T-helper 1 cell treated with Interleukin-12 subunit alpha and Interleukin-12 subunit beta and Interleukin-4 antibody, amounts not matched to agents 30 ng/mL and 1 ng/mL, for 36 hours (primary cell): ENCODE measurements at places on chromosomes 5 and 9. TPM values are rescaled to one million over a fixed set of nuclear protein-coding genes. Genes with fewer than 3 reads are reported as not detected.

RAI14 gene
- 0.71 and 0.88 TPM in 2 replicates for total RNA-seq

MRPL22 gene
- total RNA-seq: 51.9 and 60.5 TPM in 2 replicates

SPINK4 gene
- total RNA-seq: not detected in 2 replicates

ACTBL2 gene
- total RNA-seq: not detected in 2 replicates

CDX1 gene
- total RNA-seq: not detected in 2 replicates

OGN gene
- total RNA-seq: 0.15 TPM in 1 of 2 replicates, not detected in the other

IGIP gene
- 3.9 and 4.0 TPM in 2 replicates for total RNA-seq

HRCT1 gene
- not detected in 2 replicates for total RNA-seq

CBY3 gene
- total RNA-seq: not detected in 2 replicates

GPX8 gene
- total RNA-seq: not detected in 2 replicates

ENG gene
- total RNA-seq: 20.6 and 24.1 TPM in 2 replicates

RAB3C gene
- not detected in 2 replicates for total RNA-seq

FAM78A gene
- total RNA-seq: 102 and 105 TPM in 2 replicates

PRUNE2 gene
- total RNA-seq: 0.83 and 1.6 TPM in 2 replicates

PCDHB13 gene
- not detected in 2 replicates for total RNA-seq

TMEM141 gene
- total RNA-seq: 39.2 and 41.2 TPM in 2 replicates

TRIM36 gene
- 0.39 TPM in 1 of 2 replicates, not detected in the other for total RNA-seq

SMIM33 gene
- total RNA-seq: 0.54 and 0.68 TPM in 2 replicates

KYAT1 gene
- 13.9 and 14.9 TPM in 2 replicates for total RNA-seq

INSYN2B gene
- total RNA-seq: not detected in 2 replicates

PLGRKT gene
- total RNA-seq: 39.3 and 41.4 TPM in 2 replicates

SNCB gene
- not detected in 2 replicates for total RNA-seq

CNTFR gene
- total RNA-seq: not detected in 2 replicates

FAM151B gene
- 0.22 TPM in 1 of 2 replicates, not detected in the other for total RNA-seq

TUSC1 gene
- total RNA-seq: 0.29 and 0.32 TPM in 2 replicates

SH3TC2 gene
- total RNA-seq: not detected in 2 replicates

MYORG gene
- 1.2 and 1.7 TPM in 2 replicates for total RNA-seq

GNA14 gene
- total RNA-seq: not detected in 2 replicates

FBP2 gene
- total RNA-seq: not detected in 2 replicates

CCNJL gene
- not detected in 2 replicates for total RNA-seq

AHRR gene
- total RNA-seq: 18.7 and 20.0 TPM in 2 replicates
